Thyroid gland (tissue), 4 donors: ENCODE measurements at places on chromosomes 1 and 21.

DNA sequence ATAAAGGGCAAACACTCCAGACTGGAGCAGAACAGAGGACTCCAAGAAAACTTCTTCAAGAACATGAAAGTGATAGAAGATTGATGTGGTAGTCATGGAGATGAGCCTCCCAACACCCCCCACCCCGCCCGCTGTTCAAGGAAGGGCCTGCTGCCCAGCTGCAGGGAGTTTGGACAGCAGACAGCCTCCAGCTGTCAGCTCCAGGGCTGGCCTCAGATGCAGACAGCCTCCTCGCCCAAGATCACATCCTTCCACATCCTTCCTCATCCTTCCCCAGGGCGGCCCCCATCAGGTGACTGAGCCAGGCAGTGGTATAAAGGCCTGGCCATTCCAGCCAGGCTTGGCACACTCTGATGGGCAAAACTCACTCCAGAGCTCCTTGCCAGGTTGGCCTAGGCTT is 24.6 kb downstream of the HMGN2 start:
- H3K4me1 ChIP-seq: peaks cover 13% of the 10 kb centered on the region
- DNase-seq: no peak
- no peak overlapping the region for H3K27ac ChIP-seq
- no peaks in the 10 kb centered on the region for H3K27me3 ChIP-seq

- no peaks in the 10 kb centered on the region for H3K27me3 ChIP-seq
- H3K4me1 ChIP-seq: peaks cover 39% of the 10 kb centered on the region
- no peaks in the 10 kb centered on the region for H3K36me3 ChIP-seq
- no peak overlapping the region for H3K4me3 ChIP-seq
These were observed 32.0 kb upstream of the ATP5PO start for GRCh38 chr21:33947451-33948095.

- peaks cover 13% of the 10 kb centered on the region for H3K4me1 ChIP-seq
- DNase-seq: no peak
- H3K27me3 ChIP-seq: no peaks in the 10 kb centered on the region
- H3K27ac ChIP-seq: no peak overlapping the region
- H3K4me3 ChIP-seq: no peak overlapping the region
These were observed 47.1 kb downstream of the KANK4 start for GRCh38 chr1:62271948-62272728.

- no peak for DNase-seq
- H3K4me1 ChIP-seq: no peaks in the 10 kb centered on the region
- peaks cover 6% of the 10 kb centered on the region for H3K36me3 ChIP-seq
- no peak overlapping the region for H3K4me3 ChIP-seq
- no peaks in the 10 kb centered on the region for H3K27me3 ChIP-seq
These were observed 14.7 kb downstream of the BEND5 start for GRCh38 chr1:48761986-48762385.

GRCh38 chr1:212928323-212929291 is 21.7 kb upstream of the VASH2 start:
- H3K27ac ChIP-seq: no peak overlapping the region
- no peaks in the 10 kb centered on the region for H3K36me3 ChIP-seq
- no peaks in the 10 kb centered on the region for H3K4me1 ChIP-seq
- H3K27me3 ChIP-seq: no peaks in the 10 kb centered on the region
- no peak overlapping the region for H3K4me3 ChIP-seq

GRCh38 chr1:160724465-160725242 is 13.0 kb upstream of the CD48 start:
- H3K4me1 ChIP-seq: peaks cover 3% of the 10 kb centered on the region
- H3K27me3 ChIP-seq: no peaks in the 10 kb centered on the region
- no peak for DNase-seq
- no peak overlapping the region for H3K4me3 ChIP-seq
- H3K27ac ChIP-seq: no peak overlapping the region

- peaks cover 45% of the 10 kb centered on the region for H3K4me1 ChIP-seq
- no peak for DNase-seq
These were observed 1.1 kb upstream of the MARCKSL1 start for GRCh38 chr1:32336963-32337675.

DNA sequence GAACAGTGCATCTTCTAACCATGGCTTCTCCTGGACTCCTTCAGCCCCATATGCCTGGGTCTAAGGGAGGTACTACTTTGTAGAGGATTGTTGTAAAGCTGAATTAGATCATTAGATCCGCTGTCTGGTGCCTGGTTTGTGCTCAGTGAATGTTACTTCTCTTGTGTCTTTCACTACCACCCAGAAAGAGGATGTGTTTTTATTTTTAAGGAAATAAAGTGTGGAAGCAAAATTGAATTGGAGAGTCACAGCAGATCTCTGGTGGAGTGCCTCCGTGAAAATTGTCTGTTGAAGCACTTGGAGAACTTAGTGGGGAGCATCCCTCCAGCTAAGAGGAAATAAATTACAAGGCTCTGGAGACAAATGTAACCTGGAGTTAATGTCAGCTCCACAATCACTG is 101.8 kb upstream of the ARTN start:
- no peaks in the 10 kb centered on the region for H3K27me3 ChIP-seq
- no peaks in the 10 kb centered on the region for H3K36me3 ChIP-seq
- no peak overlapping the region for H3K27ac ChIP-seq

DNA sequence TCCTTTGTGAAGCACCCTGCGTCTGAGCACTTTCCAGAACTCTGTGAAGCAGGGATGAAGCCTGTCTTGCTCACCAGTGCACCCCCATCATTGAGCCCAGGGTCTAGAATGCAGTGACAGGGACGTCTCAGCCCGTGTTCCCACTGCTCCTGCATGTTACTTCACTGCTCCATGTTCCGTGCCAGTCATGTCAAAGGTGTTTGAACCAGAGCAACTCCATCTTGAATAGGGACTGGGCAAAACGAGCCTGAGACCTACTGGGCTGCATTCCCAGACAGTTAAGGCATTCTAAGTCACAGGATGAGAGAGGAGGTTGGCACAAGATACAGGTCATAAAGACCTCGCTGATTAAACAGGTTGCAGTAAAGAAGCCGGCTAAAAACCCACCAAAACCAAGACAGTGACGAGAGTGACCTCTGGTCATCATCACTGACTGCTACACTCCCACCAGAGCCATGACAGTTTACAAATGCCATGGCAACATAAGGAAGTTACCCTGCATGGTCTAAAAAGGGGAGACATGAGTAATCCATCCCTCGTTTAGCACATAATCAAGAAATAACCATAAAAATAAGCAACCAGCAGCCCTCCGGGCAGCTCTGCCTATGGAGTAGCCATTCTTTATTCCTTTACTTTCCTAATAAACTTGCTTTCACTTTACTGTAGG is 63.2 kb downstream of the SDC3 start:
- H3K27ac ChIP-seq: no peak overlapping the region
- no peak overlapping the region for H3K4me3 ChIP-seq
- DNase-seq: no peak
- H3K27me3 ChIP-seq: no peaks in the 10 kb centered on the region
- no peaks in the 10 kb centered on the region for H3K4me1 ChIP-seq

DNA sequence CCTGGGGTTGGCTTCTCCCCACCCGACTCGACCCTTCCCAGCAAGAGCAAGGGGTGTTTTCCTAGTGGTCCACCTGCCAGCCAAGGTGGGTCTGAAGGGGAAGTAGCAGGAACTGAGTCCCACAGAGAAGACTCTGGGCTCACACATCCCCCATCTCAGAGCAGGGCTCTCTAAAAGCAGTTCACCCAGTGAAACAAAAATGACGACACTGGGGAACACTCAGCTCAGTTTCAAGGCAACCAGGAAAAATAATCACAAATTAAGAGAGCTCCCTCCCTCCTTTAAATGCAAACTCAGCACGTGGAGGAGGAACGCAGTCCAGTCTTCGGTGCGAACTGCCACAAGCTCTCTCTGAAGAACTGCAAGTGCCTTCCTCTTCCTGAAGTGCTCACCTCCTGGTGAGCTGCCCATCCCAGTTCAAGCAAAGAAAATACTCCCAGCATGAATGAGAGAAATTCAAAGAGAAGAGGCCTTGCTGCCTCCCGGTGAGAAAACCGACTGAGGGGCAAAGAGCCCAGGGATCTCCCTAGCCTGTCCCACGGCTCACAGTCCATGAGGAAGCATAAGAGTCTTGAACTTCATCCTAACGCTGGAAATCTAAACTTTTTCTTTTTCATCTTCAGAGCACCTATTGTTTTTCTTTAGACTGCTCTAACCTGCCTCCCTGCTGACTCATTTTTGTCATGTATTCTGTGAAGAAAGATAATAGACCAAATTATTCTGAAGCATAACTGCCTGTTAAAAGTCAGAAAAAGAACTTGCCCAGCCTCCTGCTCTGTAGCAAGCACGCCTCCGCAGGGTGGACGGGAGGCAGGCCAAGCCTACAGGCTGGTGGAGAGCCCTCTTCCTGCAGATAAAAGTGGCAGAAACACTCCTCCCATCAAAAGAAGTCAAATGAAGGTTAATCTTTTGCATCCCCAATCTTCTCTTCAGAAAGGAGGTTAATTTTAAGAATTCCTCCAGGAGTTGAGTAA is 281.4 kb downstream of the HHIPL2 start:
- H3K27ac ChIP-seq: no peak overlapping the region
- H3K27me3 ChIP-seq: no peaks in the 10 kb centered on the region
- no peak overlapping the region for H3K4me3 ChIP-seq
- peaks cover 3% of the 10 kb centered on the region for H3K4me1 ChIP-seq
- H3K36me3 ChIP-seq: no peaks in the 10 kb centered on the region

DNA sequence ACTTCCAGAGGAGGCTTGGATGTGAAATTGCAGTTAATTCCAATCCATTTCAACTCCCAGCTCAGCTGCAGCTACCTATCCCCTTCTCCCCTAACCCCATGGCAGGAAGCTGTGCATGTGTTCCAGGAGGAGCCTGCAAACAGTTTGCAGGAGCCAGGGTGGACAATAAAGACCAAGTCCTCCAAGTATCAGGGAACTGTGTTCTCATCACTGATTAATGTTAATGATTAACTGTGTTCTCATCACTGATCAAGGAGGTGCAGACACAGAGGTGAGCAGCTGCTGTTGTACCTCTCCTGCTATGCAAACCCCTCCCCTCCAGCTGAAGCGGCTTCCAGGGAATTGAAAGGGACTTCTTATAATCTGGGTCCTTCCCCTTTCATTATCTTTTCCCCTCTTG is 19.2 kb downstream of the CLDN19 start:
- DNase-seq: no peak
- no peaks in the 10 kb centered on the region for H3K36me3 ChIP-seq
- H3K4me1 ChIP-seq: no peaks in the 10 kb centered on the region
- no peak overlapping the region for H3K27ac ChIP-seq
- no peak overlapping the region for H3K4me3 ChIP-seq

- no peaks in the 10 kb centered on the region for H3K4me1 ChIP-seq
- no peaks in the 10 kb centered on the region for H3K36me3 ChIP-seq
- peak; percentile 29 for DNase-seq
- H3K27me3 ChIP-seq: no peaks in the 10 kb centered on the region
These were observed 95.2 kb downstream of the CAMK2N1 start for GRCh38 chr1:20390589-20391331.

DNA sequence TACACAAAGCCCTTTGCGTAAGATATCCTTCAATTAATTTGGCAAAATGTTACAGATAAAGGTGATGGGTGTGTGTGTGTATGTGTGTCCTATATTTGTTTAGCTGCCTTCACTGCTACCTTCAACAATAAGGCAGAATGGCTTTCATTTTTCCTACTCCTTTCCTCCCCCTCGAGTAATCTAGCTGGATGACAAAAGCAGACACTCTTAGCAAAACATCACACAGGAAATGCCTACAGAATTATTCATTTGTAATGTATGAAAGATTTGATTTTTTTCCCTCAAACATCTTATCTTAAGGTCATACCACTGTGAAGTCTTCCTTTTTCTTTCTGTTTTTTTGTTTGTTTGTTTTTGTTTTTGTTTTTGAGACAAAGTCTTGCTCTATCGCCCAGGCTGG is 10.6 kb downstream of the PTPN22 start:
- H3K27me3 ChIP-seq: no peaks in the 10 kb centered on the region
- no peak overlapping the region for H3K4me3 ChIP-seq
- H3K27ac ChIP-seq: no peak overlapping the region
- no peak for DNase-seq
- no peaks in the 10 kb centered on the region for H3K4me1 ChIP-seq
- no peaks in the 10 kb centered on the region for H3K36me3 ChIP-seq

DNA sequence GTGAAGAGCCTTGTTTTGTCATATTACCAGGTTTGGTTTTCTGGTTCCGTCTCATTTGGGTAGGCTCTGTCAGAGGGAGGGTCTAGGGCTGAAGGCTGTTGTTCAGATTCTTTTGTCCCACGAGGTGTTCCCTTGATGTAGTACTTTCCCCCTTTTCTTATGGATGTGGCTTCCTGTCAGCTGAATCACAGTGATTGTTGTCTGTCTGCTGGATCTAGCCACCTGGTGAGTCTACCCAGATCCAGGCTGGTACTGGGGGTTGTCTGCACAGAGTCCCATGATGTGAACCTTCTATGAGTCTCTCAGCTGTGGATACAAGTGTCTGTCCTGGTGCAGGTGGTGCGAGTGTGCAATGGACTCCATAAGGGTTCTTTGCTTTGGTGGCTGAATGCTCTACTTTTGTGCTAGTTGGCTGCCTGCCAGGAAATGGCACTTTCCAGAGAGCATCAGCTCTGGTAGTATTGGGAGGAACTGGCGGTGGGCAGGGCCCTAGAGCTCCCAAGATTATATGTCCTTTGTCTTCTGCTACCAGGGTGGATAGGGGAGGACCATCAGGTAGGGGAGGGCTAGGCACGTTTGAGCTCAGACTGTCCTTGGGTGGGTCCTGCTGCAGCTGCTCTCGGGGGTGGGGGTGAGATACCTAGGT is 246.0 kb downstream of the RYR2 start:
- H3K36me3 ChIP-seq: no peaks in the 10 kb centered on the region
- H3K27ac ChIP-seq: no peak overlapping the region
- DNase-seq: peak; percentile 41
- no peaks in the 10 kb centered on the region for H3K27me3 ChIP-seq
- H3K4me3 ChIP-seq: no peak overlapping the region
